ENCODE measurements at places on chromosomes 5 and 9.

DNA sequence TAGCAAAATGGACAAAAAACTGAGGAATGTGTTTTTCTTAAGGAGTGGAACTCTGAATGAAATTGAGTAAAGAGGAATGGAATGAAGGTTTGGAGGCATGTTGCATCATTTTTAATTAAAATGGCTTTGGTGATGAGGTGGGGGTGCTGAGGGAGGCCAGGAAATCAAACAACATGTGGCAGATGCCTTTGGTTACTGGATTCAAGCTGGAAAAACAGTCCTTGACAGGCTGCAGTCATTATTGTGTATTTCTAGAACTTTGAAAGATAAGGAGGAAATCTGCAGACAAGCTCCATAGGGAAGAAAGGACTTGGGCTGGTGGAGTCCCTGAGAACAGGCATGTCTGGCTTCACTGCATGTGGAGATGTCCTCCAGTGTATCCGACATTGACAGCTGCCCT, 203.5 kb upstream of the HAPLN1 start:
- no peak for DNase-seq

GRCh38 chr5:174599992-174600391, 124.4 kb upstream of the MSX2 start:
- DNase-seq, result no peak

GRCh38 chr5:126858441-126858840, 81.5 kb downstream of the LMNB1 start:
- no peak for DNase-seq

DNA sequence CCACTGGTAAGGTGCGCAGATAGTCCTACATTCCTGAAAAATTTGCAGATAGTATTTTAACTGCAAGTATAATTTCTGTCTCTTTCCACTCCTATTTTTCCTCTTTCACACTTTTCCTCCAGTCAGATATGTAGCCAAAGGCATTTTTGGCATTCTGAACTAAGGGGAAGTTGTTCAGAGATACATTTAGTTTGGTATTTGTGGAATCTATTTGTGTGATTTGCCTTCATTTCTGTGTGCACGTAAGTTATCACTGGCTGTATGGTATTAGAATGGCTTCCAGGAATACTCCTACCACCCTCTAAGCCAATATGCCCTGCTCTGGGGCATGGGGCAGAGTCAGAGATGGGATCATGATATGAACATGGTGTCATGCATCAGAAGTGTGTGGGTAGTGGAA, 45.8 kb upstream of the GRAMD2B start:
- no peak for DNase-seq

GRCh38 chr5:113050721-113051382, 74.3 kb downstream of the DCP2 start:
- DNase-seq, result no peak

DNA sequence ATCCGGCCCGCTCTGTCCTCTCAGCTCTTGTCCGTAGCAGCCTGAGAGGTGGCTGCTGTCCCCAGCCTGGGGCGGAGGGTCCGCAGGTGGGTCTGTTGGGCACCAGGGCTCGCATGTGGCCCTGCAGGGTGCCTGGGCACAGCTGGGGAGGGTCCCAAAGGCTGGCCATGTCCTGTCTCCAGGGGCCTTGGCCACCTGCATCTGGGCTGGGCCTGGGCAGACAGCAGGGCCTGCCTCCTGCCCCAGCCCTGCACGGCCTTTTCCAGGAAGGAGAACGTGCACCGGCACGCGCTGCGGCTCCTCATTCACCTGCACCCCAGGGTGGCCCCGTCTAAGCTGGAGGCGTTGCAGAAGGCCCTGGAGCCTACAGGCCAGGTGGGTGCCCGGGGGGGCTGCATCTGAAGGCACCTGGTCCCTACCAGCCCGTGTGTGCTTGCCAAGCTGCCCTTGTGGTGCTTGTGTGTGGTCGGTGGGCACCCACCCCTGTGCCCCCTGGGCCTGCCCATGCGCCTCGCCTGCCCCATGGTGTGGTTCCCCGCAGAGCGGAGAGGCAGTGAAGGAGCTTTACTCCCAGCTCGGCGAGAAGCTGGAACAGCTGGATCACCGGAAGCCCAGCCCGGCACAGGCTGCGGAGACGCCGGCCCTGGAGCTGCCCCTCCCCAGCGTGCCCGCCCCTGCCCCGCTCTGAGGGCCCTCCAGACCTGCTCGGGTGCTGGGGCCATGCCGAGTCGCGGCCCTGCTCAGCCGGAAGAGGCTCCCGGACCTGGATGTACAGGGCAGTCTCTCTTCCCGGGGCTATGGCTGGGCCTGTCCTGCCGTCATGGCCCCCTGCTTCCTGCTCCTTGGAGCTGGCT, 5.1 kb upstream of the TOR4A start:
- DNase-seq, result no peak

DNA sequence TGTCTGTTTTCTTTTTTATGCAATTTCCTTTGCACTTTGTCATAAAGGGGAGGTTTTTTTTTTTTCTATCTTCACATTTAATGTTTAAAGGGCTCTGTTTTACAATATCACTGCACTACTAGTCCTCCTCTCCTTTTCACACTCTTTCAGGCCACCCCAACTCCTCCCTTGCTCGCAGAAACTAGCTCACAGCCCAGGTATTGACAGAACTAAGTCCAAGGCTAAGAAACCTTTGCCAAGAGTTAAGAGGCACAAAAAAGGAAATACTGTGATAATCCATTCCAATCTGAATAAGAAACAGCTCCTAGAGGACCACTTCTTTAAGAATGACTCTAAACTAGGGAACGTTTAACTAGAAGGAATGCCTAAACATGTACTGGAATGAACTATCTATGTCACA, 1.1 kb upstream of the FGF10 start:
- DNase-seq, result no peak

GRCh38 chr5:170503990-170504596, at the start of gene KCNIP1:
Gene KCNIP1, plus strand, starts transcription at chr5:170504020.
- no peak for DNase-seq

DNA sequence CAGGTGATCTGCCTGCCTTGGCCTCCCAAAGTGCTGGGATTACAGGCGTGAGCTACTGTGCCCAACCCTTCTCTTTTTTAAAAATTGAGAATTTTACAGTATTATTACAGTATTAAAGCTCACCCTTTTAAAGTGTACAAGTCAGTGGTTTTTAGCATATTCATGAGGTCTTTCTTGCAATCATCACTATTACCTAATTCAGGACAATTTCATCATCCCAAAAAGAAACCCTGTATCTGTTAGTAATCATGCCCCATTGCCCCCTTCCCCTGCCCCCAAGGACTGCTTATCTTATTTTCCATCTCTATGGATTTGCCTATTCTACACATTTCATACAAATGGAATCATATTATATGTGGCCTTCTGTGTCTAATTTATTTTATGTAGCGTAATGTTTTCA, 22.6 kb upstream of the MEGF9 start:
- DNase-seq, result no peak

GRCh38 chr5:119470105-119470763, 17.9 kb downstream of the HSD17B4 start:
- no peak for DNase-seq

DNA sequence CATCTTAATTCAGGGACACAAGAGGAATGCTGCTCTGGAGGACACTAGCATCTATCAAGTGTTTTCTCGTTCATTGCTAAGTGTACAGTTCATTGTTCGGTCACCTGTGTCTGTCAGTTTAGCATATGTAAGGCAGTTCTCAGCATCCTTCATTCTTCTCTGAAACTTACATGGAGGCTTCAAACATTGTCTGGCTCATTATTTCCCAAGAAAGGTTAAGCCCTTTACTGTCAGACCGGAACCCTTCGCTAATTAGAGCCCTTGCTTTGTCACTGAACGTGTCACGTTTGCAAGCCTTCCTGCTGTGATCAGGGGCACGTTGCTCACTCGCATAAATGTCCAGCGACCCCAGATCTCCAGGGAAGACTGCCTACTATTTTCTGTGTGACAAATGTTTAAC, 62.3 kb upstream of the RIOK2 start:
- no peak for DNase-seq

DNA sequence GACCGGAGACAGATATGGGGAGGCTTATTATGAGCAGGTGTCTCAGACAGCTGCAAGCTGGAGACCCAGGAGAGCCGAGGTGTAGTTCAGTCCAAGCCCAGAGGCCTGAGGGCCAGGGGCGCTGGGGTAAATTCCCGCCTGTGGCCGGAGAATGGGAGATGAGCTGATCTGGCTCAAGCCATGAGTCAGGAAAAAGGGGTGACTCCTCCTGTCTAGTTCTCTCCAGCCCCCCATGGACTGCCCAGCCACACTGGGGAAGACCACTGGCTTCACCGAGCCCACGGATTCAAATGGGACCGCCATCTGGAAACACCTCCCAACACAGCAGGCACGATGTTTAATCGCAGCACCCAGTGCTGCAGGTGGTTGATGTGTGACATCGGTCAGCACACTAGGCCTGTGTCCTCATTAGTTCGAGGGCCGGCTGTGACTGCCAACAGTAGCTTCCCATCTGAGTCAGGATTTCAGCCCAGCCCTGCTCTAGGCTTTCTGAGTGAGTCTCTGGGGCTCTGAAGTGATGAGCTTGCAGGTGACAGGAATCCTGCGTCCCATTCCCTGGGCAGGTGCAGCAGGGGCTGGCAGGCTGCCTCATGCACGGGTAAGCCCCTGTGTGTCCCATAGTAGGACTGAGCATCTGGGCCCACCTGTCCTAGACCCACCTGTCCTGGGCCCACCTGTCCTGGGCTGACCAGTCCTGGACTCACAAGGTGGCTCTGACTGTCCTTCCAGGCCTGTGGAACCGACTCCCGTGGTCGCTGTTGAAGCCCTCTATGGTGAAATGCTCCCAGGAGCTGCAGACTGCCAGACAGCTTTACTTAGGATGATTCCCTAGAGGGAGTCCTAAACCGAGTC, 49.7 kb downstream of the AHRR start:
- no peak for DNase-seq

DNA sequence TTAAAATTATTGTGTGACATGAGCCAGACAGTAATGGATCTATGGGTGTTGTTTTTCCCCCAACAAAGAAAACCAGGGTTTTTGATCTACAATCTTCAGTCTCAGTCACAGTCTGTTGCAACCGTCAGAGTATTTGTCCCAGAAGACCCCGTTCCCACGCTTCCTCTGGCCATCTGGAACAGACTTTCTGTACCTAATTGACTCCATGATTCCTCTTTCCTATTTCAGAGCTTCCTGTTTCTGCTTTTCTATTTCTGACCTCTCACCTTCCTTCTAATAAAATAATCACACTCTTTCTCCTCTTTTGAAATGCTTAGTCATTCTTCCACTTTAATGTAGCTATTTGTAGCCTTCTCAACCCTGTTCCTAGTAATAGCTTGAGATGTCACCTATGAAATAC, 1044.8 kb downstream of the DTWD2 start:
- DNase-seq, result no peak

DNA sequence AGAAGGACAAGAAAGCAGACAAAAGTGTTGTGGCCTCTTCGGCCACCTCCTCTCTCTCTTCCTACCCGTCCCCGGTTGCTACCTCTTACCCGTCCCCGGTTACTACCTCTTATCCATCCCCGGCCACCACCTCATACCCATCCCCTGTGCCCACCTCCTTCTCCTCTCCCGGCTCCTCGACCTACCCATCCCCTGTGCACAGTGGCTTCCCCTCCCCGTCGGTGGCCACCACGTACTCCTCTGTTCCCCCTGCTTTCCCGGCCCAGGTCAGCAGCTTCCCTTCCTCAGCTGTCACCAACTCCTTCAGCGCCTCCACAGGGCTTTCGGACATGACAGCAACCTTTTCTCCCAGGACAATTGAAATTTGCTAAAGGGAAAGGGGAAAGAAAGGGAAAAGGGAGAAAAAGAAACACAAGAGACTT, 2.4 kb downstream of the EGR1 start:
- no peak for DNase-seq

DNA sequence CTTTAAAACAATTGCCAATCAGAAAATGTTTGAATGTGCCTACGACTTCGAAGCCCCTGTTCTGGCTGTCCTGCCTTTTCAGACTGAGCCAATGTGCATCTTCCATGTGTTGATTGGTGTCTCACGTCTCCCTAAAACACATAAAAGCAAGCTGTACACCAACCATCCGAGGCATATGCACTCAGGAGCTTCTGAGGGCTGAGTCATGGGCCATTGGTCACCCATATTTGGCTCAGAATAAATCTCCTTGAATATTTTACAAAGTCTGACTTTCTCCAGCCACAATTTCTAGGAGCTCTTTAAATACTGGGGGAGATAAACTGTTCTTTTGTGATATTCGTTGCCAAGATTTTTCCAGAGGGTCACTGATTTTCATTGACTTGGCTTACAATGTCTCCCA, 53.9 kb downstream of the C9orf57 start:
- DNase-seq, result no peak

- no peak for DNase-seq
Observed at GRCh38 chr5:75214928-75215327, 21.8 kb downstream of the ANKRD31 start.

GRCh38 chr5:127028822-127029457, 1.4 kb downstream of the MARCHF3 start:
- DNase-seq, result no peak

GRCh38 chr9:76618762-76619161, 145.5 kb upstream of the PCA3 start:
- no peak for DNase-seq

DNA sequence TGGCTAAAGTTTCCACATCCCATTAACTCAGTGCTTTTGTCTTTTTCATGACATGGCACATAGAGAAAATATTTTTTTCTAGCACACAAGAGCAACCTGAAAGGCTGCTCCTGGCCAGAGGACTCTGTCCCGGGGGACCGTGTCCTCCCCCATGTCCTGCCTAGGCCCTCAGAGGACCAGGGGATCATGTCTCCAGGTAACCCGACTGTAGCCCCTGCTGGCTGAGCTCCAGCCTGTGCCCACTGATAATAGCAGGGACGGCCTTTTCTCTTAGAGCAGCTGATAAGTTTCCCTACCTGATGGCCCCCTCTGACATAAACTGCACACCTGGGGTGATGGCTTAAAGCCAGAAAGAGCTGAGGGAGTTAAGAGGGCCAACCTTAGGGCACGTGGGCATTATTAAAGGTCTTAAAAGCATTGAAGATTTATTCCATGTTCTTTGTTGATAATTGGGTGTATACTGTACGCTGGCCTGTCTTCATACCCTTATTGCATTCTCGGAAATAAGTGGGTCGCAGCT, 5.9 kb downstream of the HDHD3 start:
- DNase-seq, result no peak

- no peak for DNase-seq
Observed at GRCh38 chr5:137395011-137395755, 103.9 kb downstream of the SPOCK1 start.

- DNase-seq, result no peak
Observed at GRCh38 chr9:132154863-132155567, 6.8 kb upstream of the NTNG2 start.

DNA sequence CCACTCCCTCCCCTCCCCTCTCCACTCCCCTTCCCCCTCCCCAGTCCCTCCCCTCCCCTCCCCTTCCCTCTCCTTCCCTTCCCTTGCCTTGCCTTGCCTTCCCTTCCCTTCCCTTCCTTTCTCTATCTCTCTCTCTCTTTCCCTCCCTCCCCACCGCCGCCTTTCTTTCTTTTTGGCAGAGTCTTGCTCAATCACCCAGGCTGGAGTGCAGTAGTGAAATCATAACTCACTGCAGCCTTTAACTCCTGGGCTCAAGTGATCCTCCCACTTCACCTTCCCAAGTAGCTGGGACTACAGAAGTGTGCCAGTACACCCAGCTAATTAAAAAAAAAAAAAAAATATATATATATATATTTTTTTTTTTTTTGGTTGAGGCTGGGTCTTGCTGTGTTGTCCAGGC, 45.5 kb downstream of the IL31RA start:
- no peak for DNase-seq

All from stimulated activated CD8-positive, alpha-beta memory T cell treated with anti-CD3 and anti-CD28 coated beads, Interleukin-4, amount 100 ng/mL, for 1 hour (primary cell).